ENCODE measurements at places on chromosomes 7 and 10.

- DNase-seq = no peak
These were observed 47.1 kb upstream of the GAD2 start for GRCh38 chr10:26169466-26169865.

GRCh38 chr7:67429735-67430134 is 433.1 kb downstream of the TYW1 start:
- no peak for DNase-seq

- no peak for DNase-seq
These were observed 5.6 kb downstream of the DENND11 start for GRCh38 chr7:141696348-141696747.

GRCh38 chr7:96727534-96728088 is 18.0 kb upstream of the SEM1 start:
- no peak for DNase-seq

DNA sequence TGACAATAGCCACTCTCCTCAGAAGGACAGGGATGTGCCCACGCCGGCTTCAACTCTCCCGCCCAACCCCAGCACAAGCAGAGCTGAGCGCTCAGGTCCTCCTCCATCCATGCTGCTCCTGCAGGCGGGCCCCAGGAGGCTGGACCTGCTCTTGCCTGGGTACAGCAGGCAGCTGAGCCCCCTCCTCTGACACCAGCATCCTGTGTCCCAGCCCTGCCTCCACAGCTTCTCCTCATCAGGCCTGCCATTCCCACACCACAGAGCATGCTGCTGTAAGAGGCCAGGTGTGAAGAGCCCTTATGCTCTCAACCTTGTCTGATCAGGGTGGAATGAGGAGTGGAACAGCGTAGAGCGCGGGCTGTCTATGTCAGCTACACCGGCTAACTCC is 302.2 kb downstream of the PTPRN2 start:
- no peak for DNase-seq

DNA sequence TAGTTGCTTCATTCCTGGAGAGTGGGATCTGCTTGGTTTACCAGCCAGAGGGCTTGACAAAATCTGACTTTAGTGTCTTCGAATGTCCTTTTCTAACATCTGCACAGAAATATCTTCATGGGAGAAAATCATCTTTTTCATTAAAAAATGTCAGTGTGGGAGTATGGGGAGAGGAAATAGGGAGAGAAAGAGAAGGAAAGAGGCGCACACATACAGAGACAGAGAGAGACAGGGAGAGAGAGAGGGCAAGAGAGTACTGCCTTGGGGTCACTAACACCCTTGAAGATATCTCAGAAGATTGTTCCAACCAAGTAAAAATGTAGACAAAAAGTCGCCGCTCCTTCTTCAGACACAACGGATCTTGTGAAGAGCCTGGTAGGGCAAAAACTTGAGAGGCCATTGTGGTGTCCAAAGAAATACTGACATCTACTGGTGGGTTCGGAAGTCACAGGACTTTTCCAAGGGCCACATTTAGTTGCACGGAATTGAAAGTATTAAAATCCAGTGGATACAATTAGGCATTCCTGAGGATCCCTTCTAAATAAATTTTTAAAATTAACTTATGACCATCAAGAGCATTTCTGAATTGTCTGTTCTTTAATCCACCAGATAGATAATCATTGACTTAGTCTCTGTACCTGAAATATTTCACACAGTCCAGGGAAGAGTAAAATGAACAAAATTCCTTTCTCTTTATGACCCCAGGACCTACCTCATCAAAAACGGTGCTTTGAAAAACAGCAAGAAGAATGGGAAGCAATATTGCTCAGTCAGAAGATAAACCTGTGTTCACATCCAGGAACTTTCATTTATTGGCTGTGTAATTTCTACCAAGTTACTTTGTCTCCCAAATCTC is 29.7 kb downstream of the VIM start:
- no peak for DNase-seq

- no peak for DNase-seq
These were observed 6.2 kb downstream of the PYROXD2 start for GRCh38 chr10:98408799-98409198.

- no peak for DNase-seq
These were observed 125.6 kb upstream of the TNRC18 start for GRCh38 chr7:5549096-5549763.

GRCh38 chr10:76352300-76352699 is 920.9 kb downstream of the LRMDA start:
- no peak for DNase-seq

DNA sequence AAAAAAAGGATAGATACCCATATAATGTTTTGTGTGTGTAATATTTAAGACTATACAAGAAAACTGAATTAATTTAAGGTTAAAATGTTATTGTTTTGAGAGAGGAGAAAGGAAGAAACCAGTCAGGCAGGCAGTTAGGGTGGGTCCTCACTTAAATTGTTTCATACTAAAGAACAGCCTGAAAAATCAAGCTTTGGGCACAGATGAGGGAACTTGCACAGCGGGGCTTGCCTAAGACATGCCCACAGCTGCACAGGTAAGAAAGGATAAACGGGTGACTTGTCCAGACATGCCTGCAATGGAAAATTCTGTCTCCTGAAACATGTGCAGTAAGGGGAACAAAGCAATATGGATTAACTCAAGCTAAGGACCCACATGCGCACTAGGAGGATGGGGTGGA is 158.4 kb downstream of the BBS9 start:
- no peak for DNase-seq

DNA sequence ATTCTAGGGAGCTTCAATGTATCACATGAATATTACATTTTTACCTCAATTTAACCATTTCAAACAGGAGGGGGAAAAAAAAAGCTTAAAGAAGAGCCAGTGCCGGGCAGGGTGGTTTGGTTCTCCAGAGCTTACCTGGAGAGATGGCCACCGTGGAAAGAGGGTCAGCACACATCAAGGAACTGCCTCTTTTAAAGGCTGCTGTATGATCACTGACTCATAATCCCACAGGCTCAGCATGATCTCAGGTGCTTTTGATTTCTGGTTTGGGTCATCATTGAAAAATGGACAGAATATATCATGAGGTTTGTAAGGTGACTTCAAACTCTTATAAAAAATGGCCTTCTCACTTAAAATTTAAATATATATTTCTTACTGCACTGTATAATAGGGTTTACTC is 67.5 kb upstream of the MDFIC start:
- no peak for DNase-seq

GRCh38 chr10:132924046-132924952 is 18.1 kb downstream of the CFAP46 start:
- no peak for DNase-seq

GRCh38 chr7:157784979-157785441 is 448.2 kb downstream of the DNAJB6 start:
- no peak for DNase-seq

- no peak for DNase-seq
These were observed 11.2 kb downstream of the CTBP2 start for GRCh38 chr10:125149036-125149679.

DNA sequence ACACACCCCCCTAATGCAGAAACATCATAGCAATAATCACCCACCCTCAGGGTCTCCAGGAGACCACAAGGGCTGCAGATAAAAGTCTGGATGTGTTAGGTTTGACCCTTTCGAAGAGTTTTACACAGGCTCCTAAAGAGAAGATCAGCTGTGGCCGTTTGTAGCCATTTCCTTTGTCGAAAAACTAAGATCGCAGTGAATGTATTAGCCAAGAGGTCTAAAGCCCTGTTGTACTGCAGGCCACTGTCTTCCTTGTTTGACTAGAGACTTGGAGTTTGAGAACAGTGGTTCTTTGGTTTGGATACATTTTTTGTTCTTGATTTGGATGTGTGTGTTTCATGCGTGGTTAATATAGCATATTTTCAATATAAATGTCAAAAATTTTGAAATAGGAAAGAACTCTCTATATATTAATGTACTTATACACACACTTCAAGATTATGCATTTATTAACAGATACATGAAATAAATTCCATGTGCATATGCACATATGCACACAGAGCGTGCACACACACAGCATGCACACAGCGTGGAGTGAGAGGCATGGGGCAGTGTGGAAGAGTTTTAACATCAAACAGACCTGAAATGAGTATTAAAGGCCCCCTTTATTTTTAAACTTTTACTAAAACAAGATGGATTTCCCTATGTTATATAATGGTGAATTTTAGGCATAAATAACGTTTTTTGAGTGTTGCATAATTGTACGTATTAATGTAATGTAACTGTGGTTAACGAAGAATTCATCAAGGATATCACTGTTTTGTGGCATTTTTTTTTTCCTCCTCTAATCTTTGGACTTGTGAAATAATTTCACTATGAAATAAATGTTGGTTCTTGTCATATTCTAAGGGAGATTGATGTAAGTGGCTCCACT is 2.2 kb downstream of the IKZF1 start:
- DNase-seq = no peak

DNA sequence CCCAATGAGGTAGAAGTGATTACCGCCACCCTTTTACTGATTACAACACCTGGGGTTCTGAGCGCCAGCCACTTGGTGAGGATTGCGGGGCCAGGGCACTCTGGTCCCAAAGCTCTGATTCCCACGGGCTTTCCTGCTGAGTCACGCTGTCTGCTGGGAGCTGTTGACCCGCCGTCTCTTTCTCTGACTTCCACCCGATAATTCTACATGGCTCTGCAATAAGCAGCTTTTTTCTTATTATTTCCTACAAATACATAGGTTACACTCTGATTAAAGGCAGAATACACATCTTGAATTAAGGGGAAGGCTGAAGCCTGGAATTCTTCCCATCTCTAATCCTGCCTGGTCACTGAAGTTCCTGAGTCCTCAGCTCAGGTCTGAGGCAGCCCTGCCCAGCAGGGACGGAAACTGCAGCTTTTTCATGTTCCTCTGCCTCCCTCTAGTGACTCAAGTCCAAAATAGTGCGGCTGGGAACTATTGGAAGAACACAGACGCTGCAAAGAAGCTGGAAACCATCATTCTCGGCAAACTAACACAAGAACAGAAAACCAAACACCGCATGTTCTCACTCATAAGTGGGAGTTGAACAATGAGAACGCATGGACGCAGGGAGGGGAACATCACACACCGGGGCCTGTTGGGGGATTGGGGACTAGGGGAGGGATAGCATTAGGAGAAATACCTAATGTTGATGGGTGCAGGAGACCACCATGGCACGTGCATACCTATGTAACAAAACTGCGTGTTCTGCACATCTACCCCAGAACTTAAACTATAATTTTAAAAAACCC is 178.3 kb downstream of the PRKCQ start:
- no peak for DNase-seq

DNA sequence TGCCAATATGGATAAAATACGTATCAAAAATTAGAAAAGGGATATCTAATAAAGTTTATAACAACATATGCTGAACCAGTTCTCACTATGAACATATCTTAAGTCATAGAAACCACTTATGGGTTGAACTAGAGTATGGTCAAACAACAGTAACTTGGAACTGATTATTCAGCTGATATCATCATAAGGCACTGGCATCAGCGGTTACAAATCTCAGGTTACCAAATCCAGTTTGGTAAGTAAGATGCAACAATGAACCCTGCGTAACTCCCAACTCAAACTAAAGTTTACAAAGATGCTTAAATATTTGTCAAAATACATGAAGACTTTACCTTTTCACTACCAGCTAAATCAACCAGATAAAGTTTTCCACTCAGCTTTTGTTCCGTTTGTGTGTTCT is 19.3 kb downstream of the KIF5B start:
- no peak for DNase-seq

GRCh38 chr7:133912916-133913697 is 214.0 kb upstream of the LRGUK start:
- DNase-seq = no peak

DNA sequence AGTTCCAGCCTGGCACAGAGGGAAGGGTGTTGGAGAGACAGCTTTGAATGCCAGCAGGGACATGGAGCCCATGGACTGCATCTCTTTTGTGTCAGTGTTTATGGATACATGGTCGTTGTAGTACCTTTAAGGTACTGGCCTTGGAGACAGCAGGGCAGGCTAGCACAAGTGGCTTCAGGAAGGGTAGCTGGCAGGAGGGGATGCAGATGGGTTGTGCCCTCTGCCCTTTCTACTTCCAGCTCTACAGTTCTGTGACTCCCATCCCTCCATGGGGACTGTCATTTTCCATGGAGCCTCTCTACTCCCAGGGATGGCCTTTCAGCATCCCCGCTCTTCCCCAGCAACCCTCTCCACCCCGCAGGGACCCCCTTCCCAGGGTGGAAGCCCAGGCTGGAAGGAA is 25.1 kb downstream of the POLL start:
- no peak for DNase-seq

- DNase-seq = no peak
These were observed 40.3 kb upstream of the GTF2I start for GRCh38 chr7:74617180-74617744.

- DNase-seq = no peak
These were observed 31.2 kb downstream of the DYNC2I1 start for GRCh38 chr7:158887594-158887993.

GRCh38 chr7:24972991-24973390 is 7.0 kb downstream of the OSBPL3 start:
- no peak for DNase-seq

GRCh38 chr7:50209461-50210135 is 94.9 kb upstream of the IKZF1 start:
- DNase-seq = no peak

- DNase-seq = no peak
These were observed 33.9 kb downstream of the STOX1 start for GRCh38 chr10:68861253-68861652.

GRCh38 chr7:93117327-93117726 is 452 bp downstream of the SAMD9 start:
- no peak for DNase-seq

DNA sequence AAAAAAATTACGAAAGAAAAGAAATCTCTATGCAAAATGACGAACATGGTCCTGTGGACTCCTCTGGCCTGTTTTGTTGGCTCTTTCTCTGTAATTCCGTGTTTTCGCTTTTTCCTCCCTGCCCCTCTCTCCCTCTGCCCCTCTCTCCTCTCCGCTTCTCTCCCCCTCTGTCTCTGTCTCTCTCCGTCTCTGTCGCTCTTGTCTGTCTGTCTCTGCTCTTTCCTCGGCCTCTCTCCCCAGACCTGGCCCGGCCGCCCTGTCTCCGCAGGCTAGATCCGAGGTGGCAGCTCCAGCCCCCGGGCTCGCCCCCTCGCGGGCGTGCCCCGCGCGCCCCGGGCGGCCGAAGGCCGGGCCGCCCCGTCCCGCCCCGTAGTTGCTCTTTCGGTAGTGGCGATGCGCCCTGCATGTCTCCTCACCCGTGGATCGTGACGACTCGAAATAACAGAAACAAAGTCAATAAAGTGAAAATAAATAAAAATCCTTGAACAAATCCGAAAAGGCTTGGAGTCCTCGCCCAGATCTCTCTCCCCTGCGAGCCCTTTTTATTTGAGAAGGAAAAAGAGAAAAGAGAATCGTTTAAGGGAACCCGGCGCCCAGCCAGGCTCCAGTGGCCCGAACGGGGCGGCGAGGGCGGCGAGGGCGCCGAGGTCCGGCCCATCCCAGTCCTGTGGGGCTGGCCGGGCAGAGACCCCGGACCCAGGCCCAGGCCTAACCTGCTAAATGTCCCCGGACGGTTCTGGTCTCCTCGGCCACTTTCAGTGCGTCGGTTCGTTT is 83.5 kb upstream of the SLF2 start:
- no peak for DNase-seq
